ENCODE measurements at places on chromosomes 3 and 15.

DNA sequence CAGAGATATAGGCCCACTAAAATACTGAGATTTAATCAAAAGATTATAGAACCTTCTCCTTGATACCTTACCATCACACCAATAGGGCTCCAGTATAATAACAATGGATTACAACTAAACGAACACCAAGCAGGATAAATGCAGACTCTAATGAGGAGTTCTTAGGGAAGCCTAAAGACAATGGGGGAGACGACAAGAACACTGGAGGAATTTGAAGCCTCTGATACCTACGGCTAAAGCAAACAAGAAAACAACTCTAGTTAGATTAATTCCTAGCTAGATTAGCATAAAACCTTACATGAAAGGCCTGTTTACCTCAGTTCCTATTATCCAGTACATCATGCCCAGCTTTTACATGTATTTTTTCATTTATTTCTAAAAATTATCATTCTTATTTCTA, 35.1 kb downstream of the NGLY1 start:
- DNase-seq = no peak

DNA sequence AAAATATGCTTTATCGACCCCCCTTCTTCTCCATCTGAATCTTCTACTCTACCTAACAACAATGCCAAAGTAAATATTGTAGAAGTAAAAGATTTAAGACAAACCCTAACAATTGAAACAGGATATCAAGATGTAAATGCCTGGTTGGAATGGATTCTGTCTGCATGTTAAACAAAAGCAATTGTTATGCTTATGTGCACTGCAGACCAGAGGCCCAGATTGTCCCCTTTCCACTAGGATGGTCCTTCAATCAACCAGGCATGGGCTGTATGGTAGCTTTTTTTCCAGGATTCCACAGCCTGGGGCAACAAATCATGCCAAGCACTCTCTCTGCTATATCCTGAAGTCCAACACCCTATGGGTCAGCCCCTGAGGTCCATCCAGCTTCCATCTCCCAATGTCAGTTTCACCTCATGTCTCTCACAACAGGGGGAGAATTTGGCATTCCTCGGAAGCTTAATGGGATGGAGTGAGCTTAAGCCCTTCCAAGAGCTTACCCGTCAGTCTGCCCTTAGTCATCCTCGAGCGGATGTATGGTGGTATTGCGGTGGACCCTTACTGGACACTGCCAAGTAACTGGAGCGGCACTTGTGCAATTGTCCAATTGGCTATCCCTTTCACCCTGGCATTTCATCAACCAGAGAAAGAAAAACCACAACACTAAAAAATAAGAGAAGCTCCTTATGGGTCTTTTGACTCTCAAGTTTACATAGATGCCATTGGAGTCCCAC, 36.2 kb downstream of the ZNF589 start:
- DNase-seq = no peak

- DNase-seq = no peak
Observed at GRCh38 chr3:58560771-58561311, 16.4 kb downstream of the FAM107A start.

DNA sequence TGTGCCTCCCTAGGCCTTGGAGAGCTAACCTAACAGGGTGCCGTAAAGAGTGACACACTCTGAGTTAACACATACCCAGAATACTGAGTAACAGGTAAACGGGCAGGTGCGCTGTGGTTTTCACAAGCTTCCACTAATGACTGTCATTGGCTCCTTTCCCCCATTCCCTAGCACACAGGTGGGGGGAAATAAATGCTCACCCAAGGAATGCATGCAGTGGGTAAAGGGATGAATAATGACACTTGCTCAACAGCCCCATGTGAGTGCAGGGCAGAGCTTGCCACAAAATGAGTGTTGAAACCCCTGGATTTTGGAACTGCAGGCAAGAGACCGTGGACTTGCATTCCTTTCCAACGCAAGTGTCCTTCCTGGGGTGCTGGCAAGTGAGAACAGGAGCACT, 57.6 kb downstream of the ADAMTS17 start:
- DNase-seq = no peak

GRCh38 chr3:42780892-42781700, 8.0 kb upstream of the CCDC13 start:
- no peak for DNase-seq

DNA sequence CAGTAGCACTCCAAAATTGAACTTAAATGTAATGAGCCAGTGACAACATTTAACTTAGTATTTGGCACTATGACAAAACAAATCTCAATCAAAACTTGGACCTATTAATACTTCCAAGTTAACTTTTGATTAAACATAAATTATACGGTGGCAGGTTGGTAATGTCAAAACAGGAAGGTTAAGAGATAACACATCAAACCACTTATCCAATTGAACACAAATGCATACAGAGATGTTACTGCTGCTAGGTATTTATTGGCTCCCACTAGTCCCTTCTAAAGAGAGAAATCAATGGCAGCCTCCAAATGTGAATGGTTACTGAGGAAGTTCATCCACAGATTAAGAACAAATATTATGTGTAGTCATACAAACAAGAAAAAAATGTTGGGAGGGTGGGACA, 1.8 kb downstream of the GSK3B start:
- no peak for DNase-seq

DNA sequence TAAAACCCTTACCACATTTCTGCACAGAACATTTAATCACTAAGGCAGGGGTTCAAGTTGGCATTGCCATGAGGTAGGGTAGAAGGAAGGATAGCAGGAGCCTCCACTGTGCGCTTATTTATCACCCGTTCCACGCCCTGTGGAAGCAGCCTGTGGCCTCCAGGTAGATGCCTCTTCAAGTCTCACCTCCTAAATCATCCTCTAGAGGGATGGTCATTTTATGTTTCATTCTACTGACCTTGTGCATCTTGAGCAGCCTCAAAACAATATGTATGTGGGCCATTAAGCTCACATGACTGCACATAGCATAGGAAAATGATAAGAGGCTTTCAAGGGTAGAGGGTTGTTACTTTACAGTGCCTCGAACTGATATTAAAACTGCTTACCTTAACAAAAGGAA, 546.2 kb downstream of the GRM7 start:
- DNase-seq = no peak

DNA sequence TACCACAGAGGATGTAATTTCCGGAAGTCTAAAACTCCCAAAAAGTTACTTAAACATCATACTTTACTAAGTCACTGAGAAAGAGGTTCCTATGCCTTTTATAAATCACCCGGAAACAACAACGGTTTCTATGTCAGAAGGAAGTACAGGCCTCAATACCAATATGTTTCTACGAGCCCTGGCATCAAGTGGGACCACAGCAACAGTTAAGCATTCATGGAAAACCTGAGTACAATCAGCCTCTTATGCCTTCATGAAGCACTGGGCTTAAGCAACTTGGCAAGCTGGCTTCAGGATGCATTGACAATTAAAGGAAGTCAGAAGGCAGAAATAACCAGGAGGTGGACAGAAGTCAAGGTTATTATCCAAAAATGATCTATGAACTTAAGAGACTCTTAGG, 19.1 kb upstream of the B3GNT5 start:
- no peak for DNase-seq

DNA sequence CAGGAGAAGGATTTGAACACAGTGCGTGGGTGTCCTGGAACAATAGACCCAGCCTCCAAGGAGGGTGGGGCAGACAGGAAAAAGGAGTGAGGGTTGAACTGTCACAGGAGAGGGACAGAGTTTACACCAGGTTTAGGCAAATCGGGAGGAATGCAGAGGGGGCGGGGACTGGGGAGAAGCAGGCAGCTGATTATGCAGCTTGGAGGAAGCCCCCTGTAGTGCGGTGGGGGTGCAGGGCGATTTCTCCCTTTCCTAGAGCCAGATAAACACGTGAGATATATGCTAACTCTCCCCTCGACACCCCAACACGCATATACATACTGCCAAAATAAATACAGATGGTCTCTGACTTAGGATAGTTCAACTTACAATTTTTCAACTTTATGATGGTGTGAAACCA, 108.6 kb upstream of the PRR20G start:
- no peak for DNase-seq

- DNase-seq = no peak
Observed at GRCh38 chr3:45258317-45258716, 32.2 kb upstream of the TMEM158 start.

DNA sequence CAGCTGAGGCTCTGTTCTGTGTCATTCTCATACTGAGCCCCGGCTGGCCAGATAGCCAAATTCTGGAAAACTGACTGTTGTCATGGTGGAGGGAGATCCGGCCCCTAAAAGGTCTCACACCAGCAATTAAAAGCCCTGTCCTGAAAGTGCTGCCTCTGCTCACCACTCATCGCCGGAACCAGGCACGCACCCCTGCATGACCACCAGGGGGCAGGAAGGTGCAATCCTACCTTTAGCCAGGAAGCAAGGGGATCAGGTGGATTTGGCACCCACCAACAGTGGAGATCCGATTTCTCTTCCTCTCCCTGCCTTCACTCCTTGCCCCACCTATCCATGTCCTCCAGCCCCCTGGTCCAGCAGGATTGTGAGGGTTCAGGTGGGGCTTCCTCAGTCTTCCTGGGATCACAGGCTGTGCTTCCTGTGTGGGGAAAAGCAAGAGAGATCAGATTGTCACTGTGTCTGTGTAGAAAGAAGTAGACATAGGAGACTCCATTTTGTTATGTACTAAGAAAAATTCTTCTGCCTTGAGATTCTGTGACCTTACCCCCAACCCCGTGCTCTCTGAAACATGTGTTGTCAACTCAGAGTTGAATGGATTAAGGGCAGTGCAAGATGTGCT, 16.1 kb upstream of the CACNA2D2 start:
- DNase-seq = peak; percentile 84

DNA sequence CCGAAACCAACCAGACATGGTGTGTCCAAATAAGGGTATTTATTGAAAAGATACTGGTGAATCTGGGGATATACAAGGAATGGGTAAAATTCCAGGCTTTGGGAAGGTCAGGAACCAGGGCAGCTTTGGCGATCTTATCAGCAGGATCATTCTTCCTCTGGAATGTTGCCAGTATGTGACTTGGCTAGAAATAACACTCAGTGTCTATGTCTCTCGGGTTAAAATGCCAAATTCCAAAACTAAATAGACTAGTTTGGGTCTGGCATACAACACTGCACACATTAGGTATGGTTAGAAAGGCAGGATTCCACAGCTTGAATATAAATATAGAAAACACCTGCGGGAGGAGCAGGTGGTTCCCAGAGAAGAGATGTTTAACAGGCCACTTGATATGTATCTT, 220.2 kb upstream of the CD96 start:
- DNase-seq = no peak

- no peak for DNase-seq
Observed at GRCh38 chr3:58077596-58078285, 69.5 kb downstream of the FLNB start.

DNA sequence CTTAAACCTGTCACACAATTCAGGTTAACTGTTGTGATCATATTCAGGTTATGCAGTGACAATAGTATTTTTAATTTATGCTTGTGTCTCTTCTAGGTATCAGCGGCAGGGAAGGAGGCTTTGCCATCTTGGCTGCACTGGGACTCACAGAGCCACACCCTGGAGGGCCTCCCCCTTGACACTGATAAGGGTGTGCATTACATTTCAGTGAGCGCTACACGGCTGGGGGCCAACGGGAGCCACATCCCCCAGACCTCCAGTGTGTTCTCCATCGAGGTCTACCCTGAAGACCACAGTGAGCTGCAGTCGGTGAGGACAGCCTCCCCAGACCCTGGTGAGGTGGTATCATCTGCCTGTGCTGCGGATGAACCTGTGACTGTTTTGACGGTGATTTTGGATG, 23.6 kb upstream of the BSN start:
- DNase-seq = no peak

GRCh38 chr3:194574639-194575483, 58.4 kb downstream of the TMEM44 start:
- DNase-seq = no peak

- no peak for DNase-seq
Observed at GRCh38 chr3:13095408-13095937, 22.2 kb upstream of the IQSEC1 start.

- no peak for DNase-seq
Observed at GRCh38 chr15:42215913-42216829, 8.1 kb upstream of the VPS39 start.

DNA sequence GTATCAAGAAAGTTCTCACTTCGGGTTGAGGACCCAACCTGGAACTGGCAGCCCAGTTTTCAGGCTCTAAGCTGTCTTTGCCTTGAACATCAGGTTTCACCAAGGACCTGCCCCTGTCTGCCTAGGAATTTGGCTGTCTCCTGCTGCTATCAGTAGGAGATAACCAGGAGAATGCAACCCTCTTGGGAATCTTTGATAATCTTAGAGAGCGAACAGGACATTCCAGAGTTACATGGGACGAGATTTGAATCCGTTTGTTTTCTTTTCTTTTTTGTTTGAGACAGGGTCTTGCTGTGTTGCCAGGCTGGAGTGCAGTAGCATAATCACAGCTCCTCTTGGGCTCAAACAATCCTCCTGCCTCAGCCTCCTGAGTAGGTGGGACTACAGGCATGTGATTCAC, 18.0 kb upstream of the EIF1B start:
- no peak for DNase-seq

- no peak for DNase-seq
Observed at GRCh38 chr3:65685621-65686235, 353.0 kb downstream of the MAGI1 start.

DNA sequence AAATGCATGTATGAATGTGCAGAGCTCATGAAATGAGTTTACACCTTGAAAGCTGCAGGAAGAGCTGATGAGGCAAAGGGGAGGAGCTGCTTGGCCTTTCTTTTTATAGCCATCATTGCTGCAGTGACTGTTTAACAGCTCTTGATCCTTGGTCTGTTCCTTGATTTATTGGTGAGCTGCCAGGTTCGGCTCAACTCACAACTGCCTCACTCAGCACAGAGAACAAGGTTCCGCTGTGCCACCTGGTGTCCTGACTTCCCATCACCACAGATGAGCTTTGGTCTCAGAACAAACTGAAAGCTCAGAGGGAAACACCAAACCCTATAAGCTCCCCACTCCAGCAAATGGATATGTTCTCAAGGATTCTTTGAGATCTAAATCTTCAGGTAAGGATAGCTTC, 626.1 kb downstream of the MAGI1 start:
- peak; percentile 46 for DNase-seq

DNA sequence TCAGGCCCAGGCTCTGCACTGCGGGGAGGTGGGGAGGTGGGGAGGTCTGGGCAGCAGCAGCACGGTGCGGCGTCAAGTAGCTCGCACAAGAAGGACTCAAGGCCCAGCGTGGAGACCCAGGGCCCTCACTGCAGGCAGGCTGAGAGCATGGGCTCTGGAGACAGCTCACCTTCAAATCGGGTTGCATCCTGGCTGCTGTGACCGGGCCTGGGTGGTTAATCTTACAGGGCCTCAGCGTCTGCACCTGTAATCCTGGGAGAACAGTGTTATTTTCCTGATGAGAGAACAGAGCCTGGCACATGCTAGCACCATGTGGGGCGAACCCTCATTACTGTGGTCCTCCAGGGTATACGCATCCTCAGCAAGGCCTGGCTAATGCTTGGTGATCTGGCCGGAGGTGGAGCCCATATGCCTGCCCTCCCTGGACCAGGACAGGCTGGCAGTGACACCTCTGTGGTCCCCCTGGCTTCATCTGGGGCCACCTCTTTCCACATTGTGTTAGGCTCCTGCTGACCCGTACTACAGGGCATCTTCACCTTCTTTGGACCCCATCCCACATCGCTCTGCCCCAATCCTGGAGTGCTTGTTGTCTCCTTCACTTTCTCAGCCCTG, 55.5 kb downstream of the RGMA start:
- no peak for DNase-seq

GRCh38 chr3:79245284-79246138, 522.3 kb downstream of the ROBO1 start:
- DNase-seq = no peak

GRCh38 chr3:42110631-42111030, 19.5 kb downstream of the TRAK1 start:
- DNase-seq = no peak
